ENCODE measurements at places on chromosomes 12 and 14.
A peak's percentile ranks its signal among the peaks of the same experiment; 100 is the strongest.

GRCh38 chr12:54040148-54040494 lies 7.3 kb downstream of the HOXC5 start:
- no peak for DNase-seq

DNA sequence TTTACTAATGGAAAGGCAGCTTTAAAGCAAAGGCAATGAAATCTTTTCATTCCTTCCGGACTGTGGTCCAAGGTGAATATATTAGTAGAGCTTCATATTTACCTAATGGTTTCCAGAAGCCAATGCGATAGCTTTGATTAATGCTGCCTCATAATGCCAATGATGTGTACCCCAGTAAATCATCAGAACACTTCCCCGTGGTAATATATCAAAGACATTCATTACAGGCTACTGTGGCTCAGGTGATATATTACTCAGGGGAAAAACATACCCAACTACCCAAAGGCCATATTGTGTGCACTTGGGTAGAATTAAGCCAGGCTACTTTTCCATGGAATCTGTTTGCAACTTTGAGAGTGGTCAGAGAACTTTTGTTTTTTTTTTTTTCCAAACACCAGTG lies 69.4 kb upstream of the DACT1 start:
- no peak for DNase-seq

DNA sequence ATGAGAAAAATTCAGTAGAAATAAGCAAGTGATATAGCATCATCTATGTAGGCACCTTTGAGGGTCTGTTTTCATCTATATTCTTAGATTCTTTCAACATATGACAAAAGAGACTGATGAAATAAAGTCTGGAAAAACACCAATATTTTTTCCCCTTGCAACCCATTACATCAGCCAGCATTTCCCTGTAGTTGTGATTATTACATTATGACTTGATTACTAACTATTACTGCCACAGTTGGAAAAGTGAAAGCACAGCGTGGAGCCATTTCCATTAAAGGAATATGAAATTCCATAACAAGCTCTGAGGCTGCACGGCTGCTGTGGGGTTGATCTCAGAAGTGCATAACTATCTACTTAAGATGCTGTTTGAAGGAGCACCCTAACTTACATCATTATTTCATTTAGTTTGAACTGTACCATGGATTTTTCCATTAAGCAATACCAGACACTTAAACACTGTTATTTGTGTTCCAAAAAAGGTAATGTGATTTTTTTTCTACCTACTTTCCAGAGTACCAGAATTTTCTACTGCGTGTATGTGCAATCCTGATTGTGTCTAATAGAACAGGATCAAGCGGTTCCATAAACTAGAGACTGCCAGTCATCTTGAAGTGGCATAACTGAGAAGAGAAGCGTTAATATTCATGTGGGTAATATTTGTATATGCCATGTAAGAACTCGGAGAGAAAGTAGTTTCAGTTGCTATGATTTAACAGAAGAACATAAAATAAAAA lies 405.5 kb downstream of the MDGA2 start:
- no peak for DNase-seq

DNA sequence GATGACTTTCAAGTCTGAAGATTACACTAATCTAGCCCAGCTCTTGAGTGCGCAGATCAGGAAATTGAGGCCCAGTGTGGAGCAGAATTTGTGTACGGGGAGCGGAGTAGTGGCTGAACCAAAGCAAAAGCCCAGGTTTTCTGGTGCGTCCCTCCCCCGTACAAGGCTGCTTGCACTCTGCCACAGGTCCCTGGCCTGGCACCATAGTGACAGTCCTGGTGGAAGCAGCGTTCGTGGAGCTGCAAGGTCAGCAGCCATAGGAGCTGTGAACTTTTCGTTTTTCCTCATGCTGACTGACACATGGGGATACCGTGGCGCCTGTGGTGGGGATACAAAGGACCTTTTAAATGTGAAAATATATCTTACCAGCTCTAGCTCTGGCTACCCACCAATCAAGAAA lies 1.7 kb downstream of the EVL start:
- DNase-seq = no peak

GRCh38 chr12:117272690-117273089 lies 82.4 kb upstream of the FBXO21 start:
- DNase-seq = no peak

DNA sequence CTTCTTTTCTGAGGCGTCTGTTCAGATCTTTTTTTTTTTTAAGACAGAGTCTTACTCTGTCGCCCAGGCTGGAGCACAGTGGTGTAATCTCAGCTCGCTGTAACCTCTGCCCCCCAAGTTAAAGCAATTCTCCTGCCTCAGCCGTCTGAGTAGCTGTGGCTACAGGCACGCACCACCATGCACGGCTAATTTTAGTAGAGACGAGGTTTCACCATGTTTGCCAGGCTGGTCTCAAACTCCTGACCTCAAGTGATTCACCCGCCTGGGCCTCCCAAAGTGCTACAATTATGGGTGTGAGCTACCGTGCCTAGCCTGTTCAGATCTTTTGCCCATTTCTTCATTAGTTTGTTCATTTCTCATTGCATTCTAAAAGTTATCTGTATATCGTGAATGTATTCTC lies 55.1 kb upstream of the DBX2 start:
- DNase-seq = no peak

GRCh38 chr14:85187521-85187920 lies 342.4 kb upstream of the FLRT2 start:
- DNase-seq = no peak

DNA sequence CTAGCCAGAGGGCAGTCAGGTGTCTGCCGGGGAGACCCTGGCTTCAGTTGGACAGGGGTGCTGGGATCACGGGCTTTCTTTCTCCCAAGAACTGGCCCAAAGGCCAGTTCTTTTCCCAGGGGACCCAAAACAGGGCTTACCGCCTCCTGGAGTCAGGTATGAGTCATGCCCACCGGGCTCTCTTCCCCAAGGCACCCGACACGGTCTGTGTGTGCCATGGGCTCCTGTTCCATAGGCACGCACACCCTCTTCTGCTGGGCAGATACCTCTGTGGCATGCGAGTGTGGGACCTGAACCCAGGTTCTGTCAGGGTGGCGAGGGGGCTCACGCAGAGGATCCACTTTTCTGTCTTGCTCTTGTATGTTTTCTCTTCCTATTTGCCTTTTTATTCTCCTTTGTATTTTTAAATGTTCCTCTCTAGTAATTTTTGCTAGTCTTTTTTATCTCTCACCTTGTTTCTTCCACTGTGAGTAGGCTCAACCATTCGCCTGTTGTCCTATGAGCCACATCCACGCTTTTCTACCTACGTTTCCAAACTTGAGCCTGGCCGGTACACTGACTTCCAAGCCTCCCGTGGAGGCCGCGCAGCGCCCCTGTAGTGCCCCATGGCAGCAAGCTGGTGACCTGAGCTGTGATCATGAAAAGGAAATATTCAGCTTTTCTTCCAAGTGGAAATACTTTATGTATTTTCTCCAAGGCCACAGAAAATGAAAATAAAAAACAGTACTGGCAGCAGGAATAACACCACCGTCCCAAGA lies 362.2 kb downstream of the CACNA1C start:
- no peak for DNase-seq

DNA sequence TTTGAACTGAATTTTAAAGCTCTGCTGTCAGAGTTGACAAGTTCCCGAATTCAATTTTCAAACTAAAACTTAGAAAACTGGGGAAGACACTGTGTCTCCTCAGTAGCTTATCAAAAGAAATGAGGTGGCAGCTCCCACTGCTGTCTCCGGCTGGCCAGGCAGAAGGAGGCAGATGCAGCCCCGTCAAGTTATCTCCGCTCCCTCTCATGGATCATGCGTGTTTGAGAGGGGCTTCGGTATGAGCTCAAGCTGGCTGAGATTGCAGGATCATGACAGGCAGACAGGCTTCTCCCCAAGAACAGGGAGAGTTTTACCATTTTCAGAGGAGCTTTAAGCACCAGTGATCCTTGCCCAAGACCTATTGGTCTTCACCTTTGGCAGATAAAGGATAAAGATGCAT lies 88.8 kb downstream of the NEDD1 start:
- DNase-seq = no peak

GRCh38 chr14:87600240-87600639 lies 392.7 kb downstream of the GALC start:
- DNase-seq = no peak

DNA sequence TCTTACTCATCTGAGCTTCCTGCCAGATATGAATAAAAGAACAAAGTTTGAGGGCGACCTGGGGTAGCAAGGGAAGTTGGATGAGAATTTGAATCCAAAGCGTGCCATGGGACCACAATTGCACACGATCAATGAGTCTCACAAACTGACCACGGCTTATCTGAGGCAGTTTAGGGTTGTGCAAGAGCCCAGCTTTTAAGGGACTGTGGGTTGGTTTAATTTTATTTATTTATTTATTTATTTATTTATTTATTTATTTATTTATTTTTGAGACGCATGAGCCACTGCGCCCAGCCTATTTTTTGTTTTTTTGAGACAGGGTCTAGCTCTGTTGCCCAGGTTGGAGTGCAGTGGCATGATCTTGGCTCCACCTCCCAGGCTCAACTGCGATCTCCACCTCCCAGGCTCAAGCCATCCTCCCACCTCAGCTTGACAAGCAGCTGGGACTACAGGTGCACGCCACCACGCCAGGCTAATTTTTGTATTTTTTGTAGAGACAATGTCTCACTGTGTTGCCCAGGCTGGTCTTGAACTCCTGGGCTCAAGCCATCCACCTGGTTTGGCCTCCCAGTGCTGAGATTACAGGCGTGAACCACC lies 1.1 kb downstream of the AMDHD1 start:
- no peak for DNase-seq

DNA sequence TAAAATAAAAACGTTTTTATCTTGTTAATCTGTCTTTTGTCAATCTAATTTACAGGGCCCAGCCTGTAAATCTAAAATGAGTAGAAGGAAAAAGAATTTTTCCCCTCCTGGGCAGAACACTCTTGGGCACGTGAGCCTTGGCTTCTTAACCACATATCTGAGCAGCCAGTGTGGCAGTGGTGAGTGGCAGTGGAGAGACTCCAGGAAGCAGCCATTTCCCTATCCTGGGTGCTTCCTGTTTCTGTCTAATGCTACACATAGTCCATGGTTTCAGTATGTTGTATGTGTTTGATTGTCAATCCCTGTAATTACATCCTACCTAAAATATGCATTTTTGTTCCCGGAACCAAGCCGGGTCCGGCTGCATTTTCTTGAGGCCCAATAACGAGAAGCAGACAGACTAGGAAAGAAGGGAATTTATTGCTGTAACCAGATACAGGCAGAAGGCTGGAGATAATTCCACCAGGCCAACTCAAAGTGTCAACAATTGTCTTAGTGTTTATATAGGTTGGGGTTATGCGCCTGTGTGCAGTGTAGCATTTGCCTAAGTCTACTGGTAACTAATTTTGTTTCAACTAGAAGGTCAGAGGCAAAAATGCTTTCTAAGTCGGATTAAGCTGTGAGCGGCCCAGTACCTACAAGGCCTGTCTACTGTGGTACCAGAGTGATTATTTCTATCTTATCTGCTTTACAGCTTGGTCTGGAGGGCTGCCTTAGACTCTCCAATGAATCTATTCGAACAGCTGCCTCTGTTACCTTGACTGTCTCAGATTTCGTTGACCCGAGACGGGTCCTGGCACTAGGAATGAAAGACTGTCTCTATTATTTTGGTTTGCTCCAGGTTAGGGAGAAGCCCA lies 82.4 kb upstream of the RESF1 start:
- peak; percentile 42 for DNase-seq

- DNase-seq = no peak
Measured at GRCh38 chr14:85205875-85206274, 324.1 kb upstream of the FLRT2 start.

- no peak for DNase-seq
Measured at GRCh38 chr14:23933108-23933741, 20.3 kb upstream of the DHRS4 start.

- DNase-seq = no peak
Measured at GRCh38 chr12:32548691-32549281, 130.3 kb upstream of the DNM1L start.

- no peak for DNase-seq
Measured at GRCh38 chr12:129830796-129831195, 73.0 kb downstream of the TMEM132D start.

- DNase-seq = no peak
Measured at GRCh38 chr12:116426391-116427136, 132.6 kb upstream of the MAP1LC3B2 start.

DNA sequence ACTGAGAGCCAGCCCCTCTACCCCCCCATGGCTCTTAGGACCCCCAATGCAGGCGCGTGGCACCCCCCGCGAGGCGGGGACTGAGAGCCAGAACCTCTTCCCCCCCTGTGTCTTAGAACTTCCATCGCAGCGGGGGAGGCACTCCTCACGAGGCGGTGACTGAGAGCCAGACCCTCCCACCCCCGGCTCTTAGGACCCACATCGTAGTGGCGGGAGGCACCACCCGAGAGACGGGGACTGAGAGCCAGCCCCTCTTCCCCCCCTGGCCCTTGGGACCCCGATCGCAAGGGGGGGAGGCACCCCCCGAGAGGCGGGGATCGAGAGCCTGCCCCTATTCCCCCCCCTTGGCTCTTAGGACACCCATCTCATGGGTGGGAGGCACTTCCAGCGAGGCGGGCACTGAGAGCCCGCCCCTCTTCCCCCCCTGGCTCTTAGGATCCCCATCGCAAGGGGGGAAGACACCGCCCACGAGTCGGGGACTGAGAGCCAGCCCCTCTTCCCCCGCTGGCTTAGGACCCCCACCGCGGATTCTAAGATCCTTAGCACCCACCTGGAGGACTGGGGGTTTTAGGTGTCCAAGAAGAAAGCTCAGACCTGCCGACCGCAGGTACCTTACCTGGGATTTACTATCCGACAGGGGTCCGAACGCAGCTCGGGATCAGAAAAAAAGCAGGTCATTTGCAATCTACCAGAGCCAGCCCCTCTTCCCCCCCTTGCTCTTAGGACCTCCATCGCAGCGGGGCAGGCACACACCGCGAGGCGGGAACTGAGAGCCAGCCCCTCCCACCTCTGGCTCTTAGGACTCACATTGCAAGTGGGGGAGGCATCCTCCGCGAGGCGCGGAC lies 44.9 kb downstream of the DDX11 start:
- peak; percentile 8 for DNase-seq

DNA sequence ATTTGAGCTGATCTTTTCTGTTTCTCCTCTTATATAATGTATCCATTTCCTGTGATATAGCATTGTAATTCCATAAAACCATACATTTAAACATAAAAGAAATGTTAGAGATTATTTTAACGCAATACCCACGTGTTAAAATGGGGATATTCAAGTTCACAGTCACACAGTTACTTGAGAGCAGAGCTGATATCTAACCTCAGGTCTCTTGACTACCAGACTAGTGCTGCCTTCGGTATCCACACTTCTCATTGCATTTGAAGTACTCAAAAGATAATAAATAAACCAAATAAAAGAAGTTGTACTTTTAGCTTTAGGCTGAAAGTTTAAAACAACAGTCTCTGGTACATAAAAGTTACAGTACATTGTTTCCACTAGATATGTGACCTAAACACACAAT lies 2.9 kb downstream of the CLECL1 start:
- no peak for DNase-seq

GRCh38 chr12:55188974-55189556 lies 31.8 kb upstream of the OR10A7 start:
- DNase-seq = peak; percentile 75
